HT-29 (cell line): ENCODE measurements at places on chromosomes 1 and 21.

DNA sequence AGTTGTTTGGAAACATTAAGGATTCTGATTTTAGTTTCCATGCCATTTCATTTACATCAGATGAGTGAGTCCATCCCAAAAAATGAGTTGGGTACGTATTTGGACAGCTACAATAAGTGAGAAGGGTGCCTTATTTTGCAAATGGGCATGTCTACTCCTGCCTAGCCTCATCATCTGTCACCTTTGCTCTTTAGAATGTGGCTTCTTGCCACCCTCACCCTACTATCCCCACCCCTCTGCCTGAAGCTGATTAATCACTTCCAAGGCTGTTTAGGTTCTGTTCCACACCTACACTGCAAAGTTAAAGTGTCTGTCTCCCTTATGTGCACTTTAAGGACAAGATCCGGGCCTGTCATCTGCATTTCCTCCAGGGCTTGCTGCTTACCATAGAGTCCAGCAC, 61.2 kb downstream of the ST6GALNAC5 start:
- no peak for DNase-seq

GRCh38 chr1:108570128-108570527, 10.2 kb downstream of the EEIG2 start:
- peak; percentile 36 for DNase-seq

- DNase-seq: peak; percentile 69
Measured at GRCh38 chr21:44949779-44950198, 10.0 kb downstream of the SLX9 start.

DNA sequence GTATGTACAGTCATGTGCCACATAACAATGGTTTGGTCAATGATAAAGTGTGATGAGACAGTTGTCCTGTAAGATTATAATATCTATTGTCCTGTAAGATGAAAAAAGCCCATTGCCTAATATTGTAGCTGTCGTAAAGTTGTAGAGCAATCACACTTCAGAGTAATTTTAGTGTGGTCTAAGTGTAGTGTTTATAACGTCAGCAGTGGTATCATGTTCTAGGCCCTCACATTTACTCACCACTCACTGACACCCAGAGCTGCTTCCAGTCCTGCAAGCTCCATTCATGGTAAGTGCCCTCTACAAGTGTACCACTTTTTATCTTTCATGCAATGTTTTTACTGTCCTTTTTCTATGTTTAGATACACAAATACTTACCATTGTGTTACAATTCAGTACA, 259.9 kb upstream of the RAB4A start:
- DNase-seq: no peak

DNA sequence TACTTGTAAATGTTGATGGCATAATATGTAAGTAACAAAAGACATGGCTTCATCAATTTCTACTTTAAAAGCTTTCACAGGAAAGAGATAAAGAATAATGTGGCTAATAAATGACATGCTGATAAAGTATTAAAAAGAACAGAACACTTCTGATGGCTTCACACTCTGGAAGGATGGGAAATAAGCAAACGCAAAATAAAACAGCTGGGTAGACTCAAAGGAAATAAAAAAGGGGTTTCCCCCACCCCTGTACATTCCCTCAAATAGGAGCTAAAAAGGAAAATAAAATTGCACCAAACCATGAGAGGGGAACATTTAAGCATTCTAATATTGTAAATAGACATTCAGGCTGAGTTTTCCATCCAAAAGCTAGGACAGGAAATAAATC, 27.0 kb upstream of the DYRK1A start:
- no peak for DNase-seq

- DNase-seq: no peak
Measured at GRCh38 chr1:34129630-34130029, 35.4 kb downstream of the CSMD2 start.

- DNase-seq: no peak
Measured at GRCh38 chr1:156428746-156429288, 59.8 kb downstream of the RHBG start.

- no peak for DNase-seq
Measured at GRCh38 chr1:147824798-147825197, 64.4 kb upstream of the GJA5 start.
